Glutamatergic neuron (in vitro differentiated cells): ENCODE measurements at places on chromosomes 7 and 10. TPM values are rescaled to one million over a fixed set of nuclear protein-coding genes. Genes with fewer than 3 reads are reported as not detected.
A peak's percentile ranks its signal among the peaks of the same experiment; 100 is the strongest.

- peaks cover 2% of the 10 kb centered on the region for H3K27me3 ChIP-seq
- no peak overlapping the region for H3K27ac ChIP-seq
- no peaks in the 10 kb centered on the region for H3K36me3 ChIP-seq
Observed at GRCh38 chr7:154738216-154738615, 264.7 kb downstream of the PAXIP1 start.

- H3K27ac ChIP-seq = peak overlapping the region; percentile 6
- peaks cover 4% of the 10 kb centered on the region for H3K4me1 ChIP-seq
- H3K27me3 ChIP-seq = peaks cover 2% of the 10 kb centered on the region
- no peaks in the 10 kb centered on the region for H3K36me3 ChIP-seq
Observed at GRCh38 chr7:31043051-31043471, 9.0 kb upstream of the ADCYAP1R1 start.

The CRYGN gene
- not detected for total RNA-seq

GRCh38 chr10:50325449-50326171 lies 74.3 kb upstream of the ASAH2 start:
- H3K27me3 ChIP-seq = no peaks in the 10 kb centered on the region
- peaks cover 6% of the 10 kb centered on the region for H3K4me1 ChIP-seq
- no peak overlapping the region for H3K4me3 ChIP-seq
- H3K27ac ChIP-seq = no peak overlapping the region
- no peak for DNase-seq

DNA sequence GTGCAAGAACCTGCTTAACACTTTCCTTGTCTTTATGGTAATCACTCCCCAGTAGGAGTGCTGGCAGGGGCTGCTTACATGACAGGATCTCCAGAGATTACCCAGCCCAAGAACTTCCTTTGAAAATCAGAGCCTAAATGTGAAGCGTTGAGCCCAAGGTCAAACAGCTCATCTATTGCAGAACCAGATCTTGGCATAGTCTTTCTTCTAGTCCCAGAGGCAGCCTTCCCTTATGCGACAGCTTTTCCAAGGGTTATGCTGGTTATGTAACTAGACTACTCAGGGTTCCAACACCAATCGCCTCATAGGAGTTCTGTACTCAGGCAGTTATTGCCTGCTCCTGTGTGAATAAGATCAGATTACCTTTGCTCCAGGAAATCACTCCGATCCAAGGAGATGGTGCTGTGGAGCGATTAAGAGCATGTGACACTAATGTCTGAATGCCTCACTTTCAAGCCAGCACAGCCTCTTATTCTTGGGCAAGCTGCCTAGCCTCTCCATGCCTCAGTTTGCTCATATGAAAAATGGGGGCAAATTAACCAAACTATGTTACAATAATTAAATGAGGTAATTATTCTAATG lies 8.4 kb upstream of the LGI1 start:
- no peak for DNase-seq
- no peaks in the 10 kb centered on the region for H3K36me3 ChIP-seq
- H3K27ac ChIP-seq = peak overlapping the region; percentile 85
- H3K4me1 ChIP-seq = peaks cover 59% of the 10 kb centered on the region
- peaks cover 4% of the 10 kb centered on the region for H3K27me3 ChIP-seq
- peak overlapping the region; percentile 9 for H3K4me3 ChIP-seq
